Osteoblast (primary cell): ENCODE measurements at places on chromosomes 2 and 18. TPM values are rescaled to one million over a fixed set of nuclear protein-coding genes. Genes with fewer than 3 reads are reported as not detected.

GRCh38 chr2:225608136-225608535 lies 208.6 kb downstream of the NYAP2 start:
- DNase-seq: no peak
- H3K27ac ChIP-seq: no peak overlapping the region
- no peaks in the 10 kb centered on the region for H3K27me3 ChIP-seq
- H3K36me3 ChIP-seq: no peaks in the 10 kb centered on the region
- H3K4me3 ChIP-seq: no peak overlapping the region

DNA sequence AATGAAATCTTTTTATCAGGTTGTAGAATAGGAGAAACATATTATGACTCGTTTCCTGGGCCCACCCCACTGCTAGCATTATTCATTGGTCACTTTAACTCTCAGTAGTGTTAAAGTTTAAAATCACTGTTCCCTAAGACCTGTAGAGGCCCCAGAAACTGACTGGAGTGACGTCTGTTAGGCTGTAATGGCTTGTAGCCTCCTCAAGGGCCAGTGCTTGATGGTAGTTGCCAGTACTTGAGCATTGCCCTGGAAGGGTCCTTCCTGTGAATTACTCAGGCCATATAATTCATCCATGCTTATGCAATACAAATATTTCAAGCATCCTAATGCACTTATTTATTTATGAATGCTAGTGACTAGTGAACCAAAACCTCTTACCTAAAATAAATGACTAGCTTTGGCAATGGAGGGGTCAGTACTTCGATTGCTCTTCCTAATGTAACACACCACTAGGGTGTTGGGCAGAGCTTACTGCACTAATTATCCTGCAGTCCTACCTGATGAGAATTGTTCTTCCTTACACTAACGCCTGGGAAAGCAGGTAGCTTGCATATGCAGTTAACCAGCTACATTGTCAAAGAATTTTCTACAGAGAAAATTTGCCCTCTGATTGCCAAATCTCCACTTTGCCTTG lies 31.2 kb downstream of the ARHGAP25 start:
- DNase-seq: no peak
- no peaks in the 10 kb centered on the region for H3K36me3 ChIP-seq
- H3K27ac ChIP-seq: no peak overlapping the region
- H3K4me1 ChIP-seq: peaks cover 11% of the 10 kb centered on the region
- no peak overlapping the region for H3K4me3 ChIP-seq

GRCh38 chr2:66362701-66363100 lies 72.2 kb upstream of the MEIS1 start:
- H3K27ac ChIP-seq: no peak overlapping the region
- H3K4me1 ChIP-seq: peaks cover 4% of the 10 kb centered on the region

GRCh38 chr2:152825834-152826233 lies 107.4 kb downstream of the ARL6IP6 start:
- no peak overlapping the region for H3K27ac ChIP-seq
- no peaks in the 10 kb centered on the region for H3K27me3 ChIP-seq
- no peak for DNase-seq
- no peaks in the 10 kb centered on the region for H3K4me1 ChIP-seq
- no peak overlapping the region for H3K4me3 ChIP-seq

GRCh38 chr2:85164145-85164569 lies 31.0 kb downstream of the TCF7L1 start:
- no peaks in the 10 kb centered on the region for H3K27me3 ChIP-seq
- H3K36me3 ChIP-seq: no peaks in the 10 kb centered on the region
- no peak overlapping the region for H3K27ac ChIP-seq
- DNase-seq: peak; percentile 65

ATP6V1C2 gene
- total RNA-seq: under 0.01 TPM in 2 replicates
